ENCODE measurements at places on chromosomes 11 and 22.

GRCh38 chr11:65429724-65430405, 7.3 kb downstream of the NEAT1 start:
- DNase-seq = no peak

DNA sequence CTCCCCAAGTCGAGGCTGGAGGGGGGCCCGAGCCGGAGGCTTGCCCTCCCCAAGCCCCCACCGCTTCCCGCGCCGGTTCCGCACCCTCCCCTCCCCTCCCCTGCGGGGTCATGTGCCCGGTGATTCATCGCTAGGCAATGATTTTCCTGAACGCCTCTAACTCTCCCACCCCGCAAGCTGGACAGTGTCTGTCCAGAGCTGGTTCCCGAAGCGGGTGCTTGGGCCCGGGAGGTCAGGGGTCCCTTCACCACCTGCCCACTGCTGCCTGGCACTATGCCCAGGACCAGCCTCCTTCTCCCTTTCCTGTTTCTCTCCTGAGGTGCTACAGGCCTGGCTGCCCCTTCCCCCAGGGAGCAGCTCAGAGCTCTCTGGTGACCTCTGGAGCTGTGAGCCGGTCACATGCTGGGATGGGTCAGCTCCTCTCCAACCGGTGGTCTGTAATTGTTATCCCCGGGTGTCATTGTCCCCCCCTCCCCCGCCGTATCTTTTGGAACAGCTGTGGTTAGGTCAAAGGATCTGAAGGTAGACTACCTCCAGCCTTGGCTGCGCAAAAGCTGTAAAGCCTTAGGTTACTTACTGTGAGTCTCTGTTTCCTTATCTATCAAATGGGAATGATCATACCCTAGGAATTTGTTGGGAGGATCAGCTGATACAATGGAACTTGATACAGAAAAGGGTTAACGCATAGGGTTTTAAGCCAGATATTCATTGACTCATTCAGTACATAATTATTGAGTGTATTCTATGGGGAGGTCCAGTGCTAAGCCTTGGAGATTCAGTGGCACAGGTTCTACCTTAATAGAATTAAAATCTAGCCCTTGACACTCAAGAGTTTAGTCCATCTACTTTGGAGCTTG, 753 bp downstream of the STX3 start:
- DNase-seq = no peak

- no peak for DNase-seq
Measured at GRCh38 chr11:75154646-75155569, 4.0 kb downstream of the SLCO2B1 start.

DNA sequence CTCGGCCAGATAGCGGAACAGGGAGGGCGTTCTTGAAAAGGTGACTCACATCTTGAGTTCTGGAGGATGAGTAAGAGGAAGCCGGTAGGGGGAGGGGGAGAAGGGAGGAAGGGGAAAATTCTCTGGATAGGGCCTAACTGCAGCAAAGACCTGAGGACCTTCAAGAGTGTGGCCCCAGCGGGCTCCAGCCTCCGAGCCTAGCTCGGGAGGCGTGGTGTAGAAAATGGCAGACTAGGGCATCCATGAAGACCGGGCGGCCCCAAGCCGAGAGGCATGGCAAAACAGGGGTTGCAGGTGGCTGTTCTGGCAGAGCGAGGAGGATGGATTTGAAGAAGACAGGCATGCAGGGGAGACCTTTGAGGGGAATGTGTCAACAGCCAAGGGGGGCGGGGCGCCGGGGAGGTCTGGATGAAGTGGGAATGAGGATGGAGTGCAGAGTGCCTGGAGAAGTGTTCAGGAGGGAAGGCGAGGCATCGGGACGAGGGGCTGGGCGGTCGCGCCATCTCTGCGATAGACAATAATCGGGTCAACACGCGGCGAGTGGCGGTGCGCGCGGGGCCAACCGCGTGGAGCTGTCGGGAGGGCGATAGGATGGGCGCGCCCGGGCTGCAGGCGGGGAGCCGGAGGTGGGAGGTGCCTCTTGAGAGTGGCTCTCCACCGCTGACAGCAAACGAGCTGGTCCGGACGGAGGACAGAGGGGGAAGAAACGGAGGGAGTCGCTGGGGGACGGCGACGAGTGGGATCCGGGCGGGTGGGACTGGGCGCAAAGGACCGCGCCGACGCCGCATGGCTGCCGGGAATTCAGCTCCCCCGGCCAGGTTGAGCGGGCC, 40.0 kb upstream of the CREB3L1 start:
- DNase-seq = no peak

- no peak for DNase-seq
Measured at GRCh38 chr11:118696673-118697226, 17.3 kb upstream of the TREH start.

- DNase-seq = no peak
Measured at GRCh38 chr11:115334932-115335788, 169.1 kb downstream of the CADM1 start.

DNA sequence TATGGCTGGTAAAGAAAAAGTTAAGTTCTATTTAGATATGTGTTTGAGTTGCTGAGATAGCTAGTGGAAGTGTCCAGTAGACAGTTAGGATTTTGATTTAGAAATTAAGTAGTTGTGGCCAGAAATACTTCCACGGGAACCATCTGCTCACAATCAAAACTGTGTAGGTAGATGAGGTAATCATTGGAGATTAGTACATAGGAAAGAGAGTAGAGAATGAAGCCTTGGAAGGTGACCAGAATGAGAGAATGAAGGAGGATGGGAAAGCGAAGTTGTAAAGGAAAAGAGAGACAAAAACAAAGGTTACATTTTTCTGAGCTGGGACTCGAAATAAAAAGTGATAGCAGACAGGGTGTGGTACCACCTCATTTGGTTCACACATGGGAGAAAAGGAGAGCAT, 296.9 kb upstream of the SORL1-AS1 start:
- no peak for DNase-seq

DNA sequence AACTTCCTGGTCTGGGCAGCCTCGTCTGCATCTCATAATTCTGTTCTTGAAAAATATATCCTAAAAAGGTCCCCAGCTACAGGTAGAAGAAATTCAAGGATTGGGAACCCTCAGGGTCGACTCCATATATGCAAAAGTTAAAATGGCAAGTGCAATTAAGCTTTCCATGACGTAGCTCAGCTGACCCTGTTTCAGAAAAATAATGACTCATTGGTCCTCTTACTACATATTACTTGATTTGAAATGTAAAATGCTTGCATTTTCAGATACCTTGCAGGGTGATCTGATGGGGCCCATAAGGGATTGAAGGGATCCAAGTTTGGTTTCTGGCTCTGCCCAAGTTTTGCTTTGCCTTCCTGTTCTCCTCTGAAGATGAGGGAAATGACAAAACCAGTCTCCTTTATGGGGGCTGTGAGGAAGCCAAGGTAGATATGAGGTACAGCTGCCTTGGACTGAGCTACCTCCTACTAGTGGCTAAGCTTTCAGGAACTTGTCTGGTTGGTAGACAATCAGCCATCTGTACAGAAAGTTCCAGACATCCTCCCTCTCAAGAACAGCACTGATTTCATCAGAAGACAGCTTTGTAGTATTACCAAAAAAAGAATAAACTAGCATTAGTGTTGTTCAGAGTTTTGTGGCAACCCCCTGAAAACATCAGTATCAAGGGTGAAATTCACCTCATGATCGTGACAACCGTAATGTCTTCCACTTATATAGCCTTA, 177.3 kb downstream of the DBX1 start:
- DNase-seq = no peak

- no peak for DNase-seq
Measured at GRCh38 chr22:17633217-17633997, 4.9 kb upstream of the ATP6V1E1 start.

DNA sequence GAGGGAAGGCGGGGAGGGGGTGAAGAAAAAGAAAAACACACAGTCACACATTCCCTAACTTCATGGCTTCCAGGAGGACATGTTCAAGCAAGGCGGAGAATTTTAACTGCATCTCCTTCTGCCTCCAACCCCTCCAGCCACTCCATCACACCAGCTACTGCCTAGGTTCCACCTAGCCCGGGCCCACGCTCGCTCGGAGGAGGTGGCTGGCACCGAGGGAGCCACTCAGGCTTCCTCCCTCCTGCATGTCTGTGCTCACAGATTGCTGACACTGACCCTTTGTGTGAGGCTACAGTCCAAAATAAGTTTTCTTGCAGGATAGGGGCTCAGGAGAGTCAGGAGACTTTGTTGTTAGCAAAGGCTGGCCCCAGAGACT, 9.4 kb upstream of the OPCML start:
- DNase-seq = no peak

DNA sequence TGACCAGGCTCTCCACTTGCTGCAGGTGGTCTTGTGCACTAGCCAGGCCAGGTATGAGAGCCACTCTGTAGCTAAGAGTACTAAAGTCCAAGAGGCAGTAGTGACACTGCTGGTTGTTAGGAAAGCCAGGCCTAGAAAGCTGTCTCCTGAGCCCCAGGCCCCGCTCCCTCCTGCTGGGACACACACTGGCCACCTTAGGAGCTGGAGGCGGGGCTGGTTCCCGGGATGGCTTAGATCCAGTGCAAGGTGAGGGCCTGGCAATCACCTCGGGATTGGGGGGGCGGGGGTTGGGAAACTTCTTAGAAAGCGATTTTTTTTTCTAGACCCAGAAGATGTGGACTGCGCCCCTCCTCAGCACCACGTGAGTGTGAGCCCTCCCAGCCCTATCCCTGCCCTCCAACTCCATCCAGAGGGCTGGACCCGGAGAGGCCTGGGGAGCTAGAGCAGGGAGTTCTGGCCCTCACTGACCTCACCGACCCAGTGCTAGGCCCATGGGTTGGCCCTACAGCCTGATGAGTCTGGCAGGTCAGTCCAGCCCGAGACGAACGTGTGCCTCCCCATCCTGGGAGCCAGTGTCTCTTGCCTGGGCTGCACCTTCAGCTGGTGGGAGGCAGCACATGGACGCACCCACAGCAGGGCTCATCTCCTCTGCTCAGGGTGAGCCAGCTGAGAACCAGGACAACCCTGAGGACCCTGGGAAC, 18.1 kb downstream of the SLC37A2 start:
- no peak for DNase-seq

GRCh38 chr11:7571640-7572000, 57.8 kb downstream of the PPFIBP2 start:
- DNase-seq = no peak

DNA sequence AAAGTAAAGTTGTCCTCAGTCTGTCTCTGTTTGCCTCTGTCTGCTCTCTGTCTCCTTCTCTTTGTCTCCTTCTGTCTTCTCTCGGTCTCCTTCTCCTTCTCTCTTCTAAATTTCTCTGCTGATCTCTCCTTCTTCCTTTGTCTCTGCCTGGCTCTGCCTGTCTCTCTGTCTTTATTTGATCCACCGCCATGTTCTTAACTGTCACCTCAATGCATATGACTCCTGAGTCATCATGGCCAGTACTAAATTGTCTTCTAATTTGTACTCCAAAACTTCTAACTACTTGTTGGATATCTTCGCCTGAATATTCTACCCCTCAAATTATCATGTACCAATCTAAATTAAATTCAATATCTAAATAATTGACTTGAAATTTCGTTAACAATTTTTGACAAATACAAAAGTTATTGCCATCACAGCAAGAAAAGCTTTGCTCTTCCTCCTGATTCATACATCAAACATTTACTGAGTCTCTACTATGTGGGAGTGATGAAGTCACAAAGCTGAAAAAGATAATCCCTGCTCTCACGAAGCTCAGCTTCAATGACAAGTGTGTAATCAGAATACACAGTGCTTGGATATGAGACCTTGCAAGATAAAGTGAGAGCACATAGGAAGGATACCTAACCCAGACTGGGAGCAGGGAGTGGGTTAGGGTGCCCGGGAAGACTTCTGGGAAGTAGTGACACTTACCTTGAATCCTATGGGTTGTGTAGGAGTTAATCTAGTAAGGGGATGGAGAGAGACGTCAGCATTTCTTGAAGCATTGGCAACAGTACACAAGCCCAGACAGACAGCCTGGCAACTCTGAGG, 193.0 kb downstream of the MAML2 start:
- no peak for DNase-seq

DNA sequence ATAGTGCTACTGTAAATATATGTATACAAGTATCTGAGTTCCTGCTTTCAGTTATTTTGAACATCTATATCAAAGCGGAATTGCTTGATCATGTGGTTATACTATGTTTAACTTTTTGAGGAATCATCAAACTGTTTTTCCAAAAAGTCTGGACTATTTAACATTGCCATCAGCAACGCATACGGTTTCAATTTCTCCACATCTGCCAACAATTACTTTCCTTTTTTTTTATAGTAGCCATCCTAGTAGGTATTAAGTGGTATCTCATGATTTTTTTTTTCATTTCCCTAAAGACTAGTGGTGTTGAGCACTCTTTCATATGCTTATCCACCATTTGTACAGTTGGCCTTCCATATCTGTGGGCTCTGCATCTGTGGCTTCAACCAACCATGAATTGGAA, 1.3 kb upstream of the UBE4A start:
- no peak for DNase-seq

- DNase-seq = no peak
Measured at GRCh38 chr11:107545101-107545514, 20.4 kb downstream of the ALKBH8 start.

- DNase-seq = no peak
Measured at GRCh38 chr11:11422411-11423128, 69.5 kb upstream of the CSNK2A3 start.

- no peak for DNase-seq
Measured at GRCh38 chr11:78304201-78304600, 113.4 kb downstream of the GAB2 start.

DNA sequence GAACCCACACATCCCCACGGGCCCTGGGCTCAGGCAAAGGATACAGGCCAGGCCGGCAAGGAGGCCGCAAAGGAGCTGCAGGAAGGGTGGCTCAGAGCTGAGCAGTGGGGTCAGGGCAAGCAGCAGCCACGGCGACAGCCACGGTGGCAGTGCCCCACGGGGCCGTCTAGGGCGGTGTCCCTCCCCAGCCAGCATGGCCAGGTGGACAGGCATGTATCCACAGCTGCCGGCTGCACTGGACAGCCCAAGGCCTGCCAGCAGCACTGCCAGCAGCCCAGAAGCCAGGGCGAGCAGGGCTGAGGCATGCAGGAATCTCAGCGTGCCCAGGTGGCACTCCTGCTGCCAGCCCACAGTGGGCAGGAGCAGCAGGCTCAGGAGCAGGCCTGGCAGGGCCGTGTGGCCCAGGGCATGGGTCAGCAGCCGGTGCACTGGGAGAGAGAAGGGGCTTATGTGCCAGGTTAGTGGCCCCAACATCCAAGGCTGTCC, 3.9 kb downstream of the RHBDD3 start:
- DNase-seq = no peak

DNA sequence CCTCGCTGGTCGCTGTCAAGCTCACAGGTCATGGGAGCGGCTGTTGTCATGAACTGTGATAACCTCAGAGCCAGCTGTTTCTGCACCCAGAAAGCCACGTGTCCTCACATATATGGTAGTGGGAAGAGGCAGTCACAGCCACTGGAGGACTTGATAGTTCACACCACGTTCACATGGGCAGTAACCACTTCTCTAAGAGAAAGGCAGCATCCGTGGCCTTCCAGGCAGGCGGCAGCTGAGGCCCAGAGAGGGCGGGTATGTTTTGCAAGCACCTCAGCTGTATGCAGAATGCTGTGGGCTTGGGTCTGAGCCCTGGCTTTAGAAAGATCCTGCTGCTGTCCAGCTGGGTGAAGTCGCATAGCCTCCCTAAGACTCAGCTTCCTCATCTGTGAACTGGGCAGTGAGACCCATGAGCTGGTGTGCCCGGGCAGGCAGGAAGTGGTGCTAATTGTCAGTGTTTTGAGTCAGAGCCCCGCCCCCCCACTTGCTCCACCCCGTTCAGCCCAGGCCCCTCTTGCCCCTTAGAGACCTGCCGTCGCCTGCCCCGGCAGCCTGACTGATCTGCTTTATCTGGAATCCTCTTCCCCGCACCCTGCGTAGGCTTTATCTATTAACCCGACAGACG, 13.3 kb downstream of the TTC38 start:
- no peak for DNase-seq

GRCh38 chr11:37843603-37844002, 1245.6 kb upstream of the RAG2 start:
- DNase-seq = no peak

All from stimulated activated naive B cell treated with anti-CD40 and anti-IgM and Interleukin-4, amounts not matched to agents 10 μg/mL and 1 μg/mL and 100 μg/mL, for 72 hours (primary cell).